Nucleus accumbens (tissue), 56 donors: ENCODE measurements at places on chromosomes 4 and X.

DNA sequence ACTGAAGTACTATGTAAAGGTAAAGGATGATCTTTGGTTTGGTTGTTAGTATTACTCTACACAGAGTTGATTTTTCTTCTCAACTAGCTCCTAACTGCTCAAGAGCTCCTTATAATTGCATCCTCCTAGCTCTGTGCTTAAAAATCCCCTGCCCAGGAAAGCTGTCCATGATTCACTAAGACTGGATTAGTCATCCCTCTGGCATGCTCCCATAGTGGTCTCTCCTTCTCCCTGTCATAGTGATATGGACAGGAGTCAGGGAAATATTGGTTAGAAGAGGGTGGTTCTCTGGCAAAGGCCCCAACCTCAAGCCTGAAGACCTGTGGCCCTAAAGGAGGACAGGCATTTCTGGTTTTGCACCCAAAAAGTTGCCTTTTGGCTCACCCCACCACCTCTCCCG is 242.3 kb upstream of the KCNIP4 start:
- DNase-seq: no peak

- no peak for DNase-seq
These were observed 364.5 kb downstream of the MID1IP1 start for GRCh38 chrX:39165773-39166172.

DNA sequence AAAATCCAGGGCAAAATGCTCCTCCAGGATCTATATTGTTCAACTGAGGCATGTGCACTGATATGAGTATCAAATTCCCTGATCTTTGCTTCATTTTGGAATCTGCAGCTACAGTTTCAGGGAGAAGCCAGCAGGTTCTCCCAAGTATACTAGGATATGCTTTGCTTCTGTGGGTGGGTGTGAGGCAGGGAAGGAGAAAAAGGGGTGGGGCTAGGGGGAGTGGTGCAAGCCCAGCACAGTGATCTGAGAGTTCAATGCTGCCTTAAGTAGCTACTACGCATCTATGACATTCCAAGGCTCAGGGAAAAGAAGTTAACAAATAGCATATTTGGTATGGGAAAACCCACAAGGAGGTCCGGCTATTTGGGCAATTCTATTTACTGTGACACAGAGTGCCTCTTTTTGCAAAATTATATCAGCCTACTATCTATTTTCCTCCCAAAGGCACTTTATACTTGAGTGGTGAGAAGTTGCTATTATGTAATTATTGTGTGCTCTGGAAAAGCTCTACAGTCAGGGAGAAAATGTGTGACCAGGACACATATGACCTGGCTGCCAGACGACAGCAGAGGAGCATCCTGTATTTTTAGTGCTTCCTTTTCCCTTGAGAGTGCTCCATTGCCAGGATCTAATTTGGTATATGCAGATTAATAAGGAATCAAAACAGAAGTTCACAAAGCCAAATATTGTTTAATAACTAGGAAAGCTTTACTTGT is 162.0 kb downstream of the RNF150 start:
- DNase-seq: no peak

- DNase-seq: no peak
These were observed 7.2 kb downstream of the TBC1D14 start for GRCh38 chr4:6916587-6917460.

DNA sequence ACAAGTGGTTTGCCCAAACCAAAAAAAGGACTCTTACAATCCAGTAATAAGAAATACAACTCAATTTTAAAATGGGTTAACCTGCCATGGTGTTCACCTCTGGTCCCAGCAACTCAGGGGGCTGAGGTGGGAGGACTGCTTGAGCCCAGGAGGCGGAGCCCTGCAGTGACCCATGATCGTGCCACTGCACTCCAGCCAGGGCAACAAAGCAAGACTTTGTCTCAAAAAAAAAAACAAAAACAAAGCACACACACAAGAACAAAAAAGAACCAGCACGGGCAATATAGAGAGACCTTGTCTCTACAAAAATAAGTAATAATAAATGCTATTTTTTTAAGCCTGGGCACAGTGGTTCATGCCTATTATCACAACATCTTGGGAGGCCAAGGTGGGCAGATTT is 28.7 kb downstream of the ARAP2 start:
- DNase-seq: no peak

- no peak for DNase-seq
These were observed 89.1 kb downstream of the FAM13A start for GRCh38 chr4:88967883-88968331.

DNA sequence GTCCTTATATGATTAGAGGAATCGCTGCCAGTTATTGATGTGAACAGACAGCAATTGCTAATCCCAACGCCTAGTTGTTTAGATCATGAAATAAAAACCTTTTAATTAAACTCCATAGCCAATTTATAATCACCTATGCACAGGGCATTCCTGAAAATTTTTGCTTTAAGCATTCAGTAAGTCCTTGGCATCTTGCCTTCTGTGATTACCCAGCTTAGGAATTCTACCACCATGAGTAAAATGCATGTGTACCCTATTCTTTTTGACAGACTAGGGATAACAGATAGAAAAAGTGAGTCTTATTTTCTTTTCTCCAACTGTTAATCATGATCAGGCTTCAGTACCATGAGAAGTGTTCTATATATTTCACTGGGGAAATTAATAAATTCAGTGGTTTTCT is 995.3 kb upstream of the GRIA3 start:
- no peak for DNase-seq

DNA sequence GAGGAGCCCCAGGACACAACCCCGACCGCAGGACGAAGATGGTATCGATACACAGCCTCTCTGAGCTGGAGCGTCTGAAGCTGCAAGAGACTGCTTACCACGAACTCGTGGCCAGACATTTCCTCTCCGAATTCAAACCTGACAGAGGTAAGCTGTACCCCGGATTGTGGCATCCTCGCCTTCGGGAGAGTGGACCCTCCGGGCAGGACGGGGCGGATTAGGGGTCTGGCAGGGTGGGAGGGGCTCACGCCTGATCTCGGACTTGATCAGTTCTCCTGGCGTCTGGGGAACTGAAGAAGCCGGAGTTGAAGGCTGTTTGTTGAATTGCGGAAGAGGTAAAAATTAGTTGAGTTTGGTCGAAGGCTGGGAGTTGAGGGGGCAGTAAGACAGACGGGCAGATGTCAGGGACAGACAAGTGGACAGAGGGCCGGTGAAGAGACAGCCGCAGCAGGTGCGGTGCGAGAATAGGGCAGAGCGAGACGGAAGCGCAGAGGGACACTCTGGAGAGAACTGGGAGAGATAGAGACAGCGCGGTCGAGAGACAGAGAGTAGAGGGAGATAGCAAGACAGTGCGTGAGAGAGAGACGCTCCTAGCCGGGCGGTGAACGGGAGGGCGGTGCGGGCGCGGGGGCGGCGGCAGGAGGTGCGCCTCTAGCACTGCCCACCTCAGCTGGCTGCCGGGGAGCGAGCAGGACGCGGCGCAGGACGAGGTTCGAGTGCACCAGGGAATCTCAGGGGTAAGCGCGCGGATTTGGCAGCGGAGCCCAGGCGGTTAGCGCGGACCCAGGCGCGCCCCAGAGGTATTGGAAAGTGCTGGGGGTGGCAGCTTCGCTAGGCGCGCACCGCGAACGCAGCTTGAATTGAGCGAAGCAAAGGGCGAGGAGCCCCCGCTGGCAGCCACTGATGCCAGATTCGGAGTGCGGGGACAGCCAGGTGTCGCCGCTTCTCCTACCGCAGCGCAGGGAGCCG is 23.9 kb downstream of the ARHGAP36 start:
- no peak for DNase-seq

- DNase-seq: no peak
These were observed 2.4 kb upstream of the RAB40AL start for GRCh38 chrX:102934624-102935023.

GRCh38 chr4:142408003-142408441 is 438.1 kb downstream of the INPP4B start:
- DNase-seq: no peak

DNA sequence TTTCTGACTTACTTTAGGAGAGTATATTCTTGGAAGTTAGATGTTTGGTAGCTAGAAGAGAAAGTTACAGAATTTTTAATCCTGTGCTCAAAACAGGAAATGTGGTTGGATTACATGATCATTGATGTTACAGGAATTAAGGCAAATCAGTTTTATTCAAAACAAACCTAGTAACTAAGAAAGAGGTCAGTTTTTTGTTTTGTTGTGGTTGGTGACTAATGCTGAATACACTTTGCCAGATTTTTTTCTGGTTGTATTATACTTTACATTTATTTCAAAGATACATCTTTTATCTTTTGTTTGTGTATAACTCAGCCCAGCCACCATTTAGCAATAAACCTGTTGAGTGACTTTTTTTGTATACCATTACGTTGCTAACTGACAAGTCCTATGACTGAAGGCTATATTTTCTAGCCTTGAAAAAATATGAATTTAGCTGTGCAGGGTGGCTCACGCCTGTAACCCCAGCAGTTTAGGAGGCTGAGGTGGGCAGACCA is 116.7 kb downstream of the KLHL8 start:
- DNase-seq: no peak

DNA sequence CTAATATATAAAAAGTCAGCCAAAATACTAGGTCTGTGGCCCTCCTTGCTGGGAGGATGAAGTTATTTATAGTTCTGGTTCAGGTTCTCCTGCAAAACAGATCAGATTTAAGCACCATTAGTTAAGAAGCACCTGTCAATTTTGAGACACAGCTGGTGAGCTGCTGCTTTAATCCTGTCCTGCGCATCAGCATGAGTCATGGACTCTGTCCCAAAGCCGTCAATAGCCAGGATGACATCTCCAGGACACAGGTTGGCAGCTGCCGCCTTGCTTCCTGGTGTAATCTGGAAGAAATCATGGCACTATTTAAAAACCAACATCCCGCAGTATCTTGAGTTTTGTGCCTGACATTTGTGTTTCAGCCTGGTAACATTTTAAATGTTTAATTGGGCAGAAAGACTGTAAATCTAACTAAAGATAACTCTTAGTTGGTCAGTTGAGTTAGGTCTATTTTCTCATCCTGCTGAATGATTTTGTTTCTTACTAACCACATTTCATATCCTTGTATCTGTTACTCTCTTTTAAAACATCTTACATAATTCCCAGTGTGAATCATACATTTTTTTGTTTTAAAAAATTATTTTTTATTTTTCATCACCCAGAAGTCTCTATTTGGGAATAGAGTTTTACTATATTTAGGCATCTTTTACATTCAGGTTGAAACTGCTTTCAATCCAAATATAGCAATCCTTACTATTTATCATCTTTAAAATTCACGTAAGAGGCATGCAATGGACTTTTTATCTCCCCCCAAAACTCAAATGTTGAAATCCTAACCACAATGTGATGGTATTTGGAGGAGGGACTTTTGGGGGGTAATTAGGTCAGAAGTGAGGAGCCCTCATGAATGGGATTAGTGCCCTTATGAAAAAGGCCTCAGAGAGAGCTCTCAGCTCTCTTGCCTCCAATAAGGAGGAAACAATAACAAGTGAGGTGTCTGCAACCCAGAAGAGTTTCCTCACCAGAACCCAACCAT is 10.1 kb downstream of the PDLIM3 start:
- no peak for DNase-seq

GRCh38 chr4:40316782-40317635 is 18.1 kb upstream of the CHRNA9 start:
- DNase-seq: no peak

- DNase-seq: no peak
These were observed 40.5 kb downstream of the FRYL start for GRCh38 chr4:48739560-48740019.

GRCh38 chrX:13047759-13048158 is 3.3 kb upstream of the FAM9C start:
- DNase-seq: no peak

GRCh38 chr4:152160225-152160800 is 375.6 kb downstream of the FBXW7 start:
- DNase-seq: no peak

- no peak for DNase-seq
These were observed 25.8 kb upstream of the USP46 start for GRCh38 chr4:52684896-52685295.

DNA sequence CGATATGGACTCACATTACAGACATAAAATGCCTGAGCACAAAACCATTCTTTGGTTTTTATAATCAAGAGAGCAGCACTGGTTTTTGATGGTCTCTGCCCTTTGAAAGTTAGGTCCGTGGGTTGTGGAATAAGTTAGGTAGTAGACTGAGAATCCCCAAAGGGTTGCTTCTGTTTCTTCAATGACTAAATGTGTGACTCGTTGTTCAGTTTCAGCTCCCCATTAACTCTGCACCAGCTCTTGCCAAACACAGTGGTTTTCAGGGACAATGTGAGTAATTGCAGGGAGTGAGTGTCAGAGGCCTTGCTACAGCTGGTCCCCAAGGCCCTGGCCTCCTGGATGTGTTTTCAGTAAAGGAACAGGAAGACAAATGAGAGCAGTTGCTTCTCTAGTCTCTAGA is 24.8 kb downstream of the SMIM20 start:
- no peak for DNase-seq

- no peak for DNase-seq
These were observed 381.0 kb downstream of the UNC5C start for GRCh38 chr4:95167805-95168204.

DNA sequence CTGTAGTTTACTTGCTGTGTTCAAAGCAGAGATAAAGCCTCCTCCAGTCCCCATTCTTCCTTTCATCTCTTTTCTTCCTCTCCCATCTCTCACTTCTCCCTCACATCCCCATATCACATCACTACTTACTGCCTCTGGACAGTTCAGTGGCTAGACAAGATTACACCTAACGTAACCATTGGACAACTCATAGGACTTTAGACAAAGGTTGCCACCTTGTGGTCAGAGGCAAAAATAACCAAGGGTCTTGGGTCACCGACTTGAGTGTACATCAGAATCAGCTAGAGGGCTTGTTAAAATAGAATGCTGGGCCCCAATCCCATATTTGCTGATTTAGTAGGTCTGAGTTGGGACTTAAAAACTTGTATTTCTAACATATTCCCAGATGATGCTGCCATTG is 109.3 kb upstream of the DGKK start:
- DNase-seq: peak; percentile 6

GRCh38 chrX:30881797-30882196 is 7.3 kb downstream of the TAB3 start:
- no peak for DNase-seq

- DNase-seq: no peak
These were observed 2.9 kb upstream of the ADH6 start for GRCh38 chr4:99221980-99222379.

DNA sequence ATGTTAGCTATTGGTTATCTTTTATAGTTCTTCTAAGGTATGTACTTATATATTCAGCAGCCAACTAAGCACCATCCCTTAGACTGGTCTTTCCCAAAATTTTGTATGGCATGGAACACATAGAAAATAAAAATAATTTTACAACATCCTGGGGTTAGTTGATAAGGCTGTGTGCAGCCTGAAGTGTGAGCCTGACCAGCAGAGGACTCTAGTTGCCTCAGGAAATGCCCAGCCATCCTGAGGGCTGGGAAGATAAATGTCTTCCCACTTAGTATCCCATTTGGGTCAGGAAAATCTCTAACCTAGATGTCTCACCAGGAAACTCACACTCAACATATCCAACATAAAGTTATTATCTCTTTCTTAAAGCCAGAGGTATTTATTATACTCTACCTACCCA is 251.4 kb upstream of the POF1B start:
- DNase-seq: no peak

DNA sequence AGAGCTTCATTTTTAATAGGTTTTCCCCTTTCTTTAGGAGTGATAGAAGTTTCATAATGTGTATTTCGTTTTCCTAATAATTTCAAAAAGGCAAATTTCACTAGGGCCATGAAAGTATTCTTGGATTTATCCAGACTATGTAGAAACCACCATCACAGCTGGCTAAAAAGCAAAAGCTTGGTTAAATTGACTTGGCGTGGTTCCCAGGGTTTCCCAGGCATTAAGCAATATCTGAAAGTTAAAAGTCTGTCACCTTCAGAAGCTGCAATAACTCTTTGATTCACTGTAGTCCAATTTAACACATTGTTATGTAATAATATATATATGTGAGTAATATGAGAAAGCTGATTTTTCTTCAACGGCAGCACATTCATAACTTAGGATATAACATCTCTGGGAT is 38.3 kb downstream of the NDNF start:
- no peak for DNase-seq
